ENCODE measurements at places on chromosomes 6 and 20.

- H3K4me1 ChIP-seq: no peaks in the 10 kb centered on the region
- DNase-seq: no peak
- no peak overlapping the region for H3K27ac ChIP-seq
Measured at GRCh38 chr6:28906669-28907068, 17.1 kb downstream of the TRIM27 start.

DNA sequence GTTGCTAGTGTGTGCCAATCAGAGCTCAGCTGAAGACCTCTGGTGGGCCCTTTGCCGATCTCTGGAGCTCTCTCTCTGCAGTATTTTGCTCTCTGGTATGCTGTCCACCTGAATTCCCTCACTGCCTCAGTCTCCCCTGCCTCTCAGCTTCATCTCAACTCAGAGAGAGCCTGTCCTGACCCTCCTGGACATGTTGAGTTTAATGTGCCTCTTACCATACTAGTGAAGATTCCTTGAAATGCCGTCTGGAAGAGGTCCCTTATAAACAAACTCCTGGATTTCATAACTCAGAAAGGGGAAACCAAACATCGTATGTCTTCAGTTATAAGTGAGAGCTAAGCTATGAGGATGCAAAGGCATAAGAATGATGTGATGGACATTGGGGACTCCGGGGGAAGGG, 231.1 kb upstream of the ZNF217 start:
- no peaks in the 10 kb centered on the region for H3K27me3 ChIP-seq
- DNase-seq: no peak
- H3K36me3 ChIP-seq: no peaks in the 10 kb centered on the region
- H3K4me3 ChIP-seq: no peak overlapping the region
- H3K27ac ChIP-seq: no peak overlapping the region

GRCh38 chr6:79622364-79622763, 8.8 kb upstream of the SH3BGRL2 start:
- no peak overlapping the region for H3K4me3 ChIP-seq
- H3K27ac ChIP-seq: no peak overlapping the region
- H3K27me3 ChIP-seq: peaks cover 18% of the 10 kb centered on the region
- no peaks in the 10 kb centered on the region for H3K36me3 ChIP-seq
- H3K4me1 ChIP-seq: no peaks in the 10 kb centered on the region

- no peak overlapping the region for H3K27ac ChIP-seq
- no peak overlapping the region for H3K4me3 ChIP-seq
- no peaks in the 10 kb centered on the region for H3K36me3 ChIP-seq
- no peaks in the 10 kb centered on the region for H3K27me3 ChIP-seq
- peaks cover 3% of the 10 kb centered on the region for H3K4me1 ChIP-seq
Measured at GRCh38 chr6:157996201-157996712, 14.6 kb downstream of the SYNJ2 start.

GRCh38 chr20:7171911-7172310, 404.4 kb downstream of the BMP2 start:
- H3K4me3 ChIP-seq: no peak overlapping the region
- H3K27ac ChIP-seq: no peak overlapping the region
- no peaks in the 10 kb centered on the region for H3K27me3 ChIP-seq
- H3K36me3 ChIP-seq: no peaks in the 10 kb centered on the region
- H3K4me1 ChIP-seq: no peaks in the 10 kb centered on the region

DNA sequence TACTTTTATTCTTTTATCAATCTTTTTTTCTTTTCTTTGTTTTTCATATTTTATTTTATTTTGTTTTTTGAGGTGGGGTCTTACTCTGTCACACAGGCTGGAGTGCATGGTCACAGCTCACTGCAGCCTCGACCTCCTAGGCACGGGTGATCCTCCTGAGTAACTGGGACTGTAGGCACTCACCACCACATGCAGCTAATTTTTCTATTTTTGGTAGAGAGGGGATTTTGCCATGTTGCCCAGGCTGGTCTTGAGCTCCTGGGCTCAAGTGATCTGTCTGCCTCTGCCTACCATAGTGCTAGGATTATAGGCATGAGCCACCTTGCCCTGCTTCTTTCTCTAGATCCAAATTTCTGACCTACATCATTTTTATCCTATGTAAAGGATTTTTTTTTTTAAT, 153.2 kb downstream of the CDKAL1 start:
- H3K4me3 ChIP-seq: no peak overlapping the region
- no peaks in the 10 kb centered on the region for H3K36me3 ChIP-seq
- no peak overlapping the region for H3K27ac ChIP-seq
- DNase-seq: no peak
- H3K4me1 ChIP-seq: peaks cover 11% of the 10 kb centered on the region
- no peaks in the 10 kb centered on the region for H3K27me3 ChIP-seq

- H3K27me3 ChIP-seq: no peaks in the 10 kb centered on the region
- DNase-seq: no peak
- 0 out of 2 replicates have a peak, but pooled peaks cover 3% of the 10 kb centered on the region for H3K4me1 ChIP-seq
- no peak overlapping the region for H3K4me3 ChIP-seq
- no peaks in the 10 kb centered on the region for H3K36me3 ChIP-seq
Measured at GRCh38 chr6:2102966-2103365, 142.4 kb downstream of the GMDS start.

DNA sequence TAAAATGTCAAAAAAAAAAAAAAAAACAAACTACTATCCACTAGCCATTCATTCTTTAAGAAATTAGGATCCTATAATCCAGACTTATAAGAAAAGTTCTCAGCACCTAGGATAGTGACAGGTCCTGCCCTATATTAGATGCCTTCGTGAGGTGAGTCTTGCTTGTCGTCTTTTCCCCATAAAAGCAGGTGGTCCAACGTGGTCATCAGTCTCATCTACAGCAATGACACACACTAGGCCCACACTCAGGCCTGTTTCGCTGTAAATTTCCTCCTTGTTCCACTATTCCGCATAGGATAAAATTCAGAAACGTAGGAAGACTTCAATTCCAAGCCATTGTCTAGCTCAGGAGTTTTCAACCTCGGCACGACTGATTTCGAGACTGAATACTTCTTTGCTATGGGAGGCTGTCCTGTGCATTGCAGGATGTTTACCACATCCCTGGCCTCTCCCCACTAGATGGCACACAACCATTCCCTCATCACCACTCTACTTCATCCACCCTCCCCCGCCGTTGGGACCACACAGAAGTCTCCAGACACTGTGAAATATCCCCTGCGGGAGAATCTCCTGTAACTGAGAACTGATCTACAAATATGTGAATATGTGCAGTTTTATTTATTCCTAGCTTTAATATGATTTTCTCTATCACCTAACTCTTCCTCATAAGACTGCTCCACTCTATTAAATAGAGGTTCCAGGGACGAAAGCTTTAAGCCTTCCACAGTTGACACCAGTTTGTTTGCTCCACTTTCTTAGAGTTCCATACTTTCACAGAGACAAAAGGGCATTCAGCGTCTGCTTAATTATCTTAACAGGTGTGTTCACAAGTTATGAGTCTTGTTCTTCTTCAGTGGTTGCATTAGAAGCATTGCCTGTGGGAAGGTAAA, 346.3 kb downstream of the BMP2 start:
- no peak overlapping the region for H3K27ac ChIP-seq
- DNase-seq: peak; percentile 5
- H3K4me3 ChIP-seq: no peak overlapping the region
- H3K36me3 ChIP-seq: no peaks in the 10 kb centered on the region

GRCh38 chr6:154605178-154605881, 94.8 kb upstream of the CNKSR3 start:
- H3K4me1 ChIP-seq: no peaks in the 10 kb centered on the region
- no peaks in the 10 kb centered on the region for H3K36me3 ChIP-seq
- no peaks in the 10 kb centered on the region for H3K27me3 ChIP-seq
- no peak for DNase-seq

GRCh38 chr6:160260803-160261450, 2.3 kb upstream of the SLC22A2 start:
- H3K4me3 ChIP-seq: no peak overlapping the region
- peaks cover 4% of the 10 kb centered on the region for H3K27me3 ChIP-seq
- no peak for DNase-seq
- H3K4me1 ChIP-seq: no peaks in the 10 kb centered on the region
- H3K27ac ChIP-seq: no peak overlapping the region

GRCh38 chr6:137233911-137234863, 15.0 kb upstream of the IFNGR1 start:
- H3K4me1 ChIP-seq: peaks cover 59% of the 10 kb centered on the region
- H3K27ac ChIP-seq: 0 out of 2 replicates have a peak overlapping the region, but pooled peaks have one; percentile 13
- no peak overlapping the region for H3K4me3 ChIP-seq
- DNase-seq: peak; percentile 39
- no peaks in the 10 kb centered on the region for H3K36me3 ChIP-seq
- H3K27me3 ChIP-seq: no peaks in the 10 kb centered on the region

- DNase-seq: no peak
- H3K4me1 ChIP-seq: no peaks in the 10 kb centered on the region
- no peak overlapping the region for H3K4me3 ChIP-seq
- peaks cover 32% of the 10 kb centered on the region for H3K36me3 ChIP-seq
Measured at GRCh38 chr6:36235309-36235708, 34.6 kb upstream of the PNPLA1 start.

DNA sequence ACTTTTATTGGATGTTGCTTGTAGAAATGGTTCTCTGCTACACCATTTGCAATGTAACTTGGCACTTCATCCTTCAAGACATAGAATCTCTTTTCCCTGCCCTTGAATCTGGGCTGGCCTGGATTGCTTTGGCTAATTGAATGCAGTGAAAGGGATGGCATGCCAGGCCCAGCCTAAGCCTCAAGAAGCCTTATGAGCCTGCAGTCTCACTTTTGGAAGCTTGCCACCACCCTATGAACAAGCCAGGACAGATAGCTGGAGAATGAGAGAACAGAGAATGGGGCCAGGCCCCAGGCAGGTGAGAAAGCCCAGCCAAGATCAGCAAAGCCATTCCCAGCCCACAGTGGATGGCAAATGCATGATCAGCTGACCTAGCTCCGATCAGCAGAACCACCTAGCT, 350.7 kb upstream of the RNF24 start:
- H3K27ac ChIP-seq: no peak overlapping the region
- H3K36me3 ChIP-seq: no peaks in the 10 kb centered on the region
- DNase-seq: no peak
- no peak overlapping the region for H3K4me3 ChIP-seq
- peaks cover 3% of the 10 kb centered on the region for H3K27me3 ChIP-seq
- no peaks in the 10 kb centered on the region for H3K4me1 ChIP-seq

DNA sequence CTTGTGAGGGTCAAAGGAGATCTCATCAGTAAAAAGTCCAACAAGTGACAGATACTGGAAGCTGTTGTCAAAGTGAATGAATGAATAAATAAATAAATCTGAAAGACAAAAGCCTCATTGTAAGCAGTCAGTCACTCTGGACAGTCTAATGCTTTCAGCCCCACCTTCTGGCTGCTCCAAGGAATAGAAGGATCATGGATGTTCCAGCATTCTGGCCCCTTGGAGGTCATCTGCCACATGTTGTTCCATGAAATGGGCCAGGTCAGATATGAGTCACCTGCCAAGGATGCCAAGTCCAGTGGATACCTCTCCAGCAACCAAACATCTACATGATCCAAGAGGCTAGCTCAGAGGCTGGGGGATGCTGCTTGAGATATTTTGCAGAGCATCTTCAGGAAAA, 185.6 kb downstream of the BMP7 start:
- H3K27ac ChIP-seq: no peak overlapping the region
- H3K27me3 ChIP-seq: no peaks in the 10 kb centered on the region
- no peaks in the 10 kb centered on the region for H3K4me1 ChIP-seq
- H3K36me3 ChIP-seq: no peaks in the 10 kb centered on the region
- DNase-seq: no peak

- DNase-seq: no peak
- peaks cover 22% of the 10 kb centered on the region for H3K4me1 ChIP-seq
- H3K36me3 ChIP-seq: no peaks in the 10 kb centered on the region
- H3K27me3 ChIP-seq: no peaks in the 10 kb centered on the region
- H3K4me3 ChIP-seq: no peak overlapping the region
- H3K27ac ChIP-seq: no peak overlapping the region
Measured at GRCh38 chr6:40722091-40722490, 134.9 kb upstream of the LRFN2 start.

GRCh38 chr6:162679681-162680080, 47.9 kb downstream of the PRKN start:
- no peak overlapping the region for H3K27ac ChIP-seq
- no peak for DNase-seq
- H3K4me3 ChIP-seq: no peak overlapping the region
- H3K27me3 ChIP-seq: no peaks in the 10 kb centered on the region
- no peaks in the 10 kb centered on the region for H3K36me3 ChIP-seq

- H3K4me1 ChIP-seq: peaks cover 4% of the 10 kb centered on the region
- peaks cover 2% of the 10 kb centered on the region for H3K27me3 ChIP-seq
- no peaks in the 10 kb centered on the region for H3K36me3 ChIP-seq
- no peak overlapping the region for H3K27ac ChIP-seq
- no peak overlapping the region for H3K4me3 ChIP-seq
Measured at GRCh38 chr6:89430201-89430962, 2.6 kb upstream of the ANKRD6 start.

DNA sequence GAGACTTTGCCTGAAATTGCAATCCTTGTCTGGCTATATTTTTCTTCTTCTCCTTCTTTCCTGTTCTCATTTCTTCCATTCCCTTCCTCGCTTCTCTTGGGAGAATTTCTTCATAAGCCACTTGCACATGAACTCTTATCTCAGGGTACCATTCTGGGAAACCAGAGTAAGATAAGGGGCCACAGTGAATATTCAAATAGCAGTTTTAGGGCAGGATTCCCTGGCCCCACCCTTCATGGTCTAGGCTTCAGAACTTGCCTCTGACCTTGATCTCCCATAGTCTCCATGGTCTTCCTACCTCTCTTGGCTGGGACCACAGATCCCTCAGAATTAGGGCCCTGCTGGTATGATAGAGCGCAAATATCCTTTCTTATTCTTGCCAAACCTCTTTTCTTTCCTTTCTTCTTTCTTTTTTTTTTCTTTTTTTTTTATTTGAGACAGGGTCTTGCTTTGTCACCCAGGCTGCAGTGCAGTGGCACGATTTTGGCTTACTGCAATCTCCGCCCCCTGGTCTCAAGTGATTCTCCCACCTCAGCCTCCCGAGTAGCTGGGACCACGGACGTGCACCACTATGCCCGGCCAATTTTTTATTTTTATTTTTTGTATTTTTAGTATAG, 123.0 kb upstream of the CITED2 start:
- H3K27ac ChIP-seq: no peak overlapping the region
- no peaks in the 10 kb centered on the region for H3K4me1 ChIP-seq
- H3K36me3 ChIP-seq: no peaks in the 10 kb centered on the region
- no peaks in the 10 kb centered on the region for H3K27me3 ChIP-seq

- no peak for DNase-seq
- no peak overlapping the region for H3K4me3 ChIP-seq
- H3K36me3 ChIP-seq: no peaks in the 10 kb centered on the region
- H3K4me1 ChIP-seq: no peaks in the 10 kb centered on the region
Measured at GRCh38 chr20:7379621-7380220, 560.5 kb downstream of the HAO1 start.

GRCh38 chr6:159110013-159110412, 59.2 kb upstream of the FNDC1 start:
- H3K36me3 ChIP-seq: no peaks in the 10 kb centered on the region
- peaks cover 31% of the 10 kb centered on the region for H3K4me1 ChIP-seq
- H3K27me3 ChIP-seq: no peaks in the 10 kb centered on the region
- H3K27ac ChIP-seq: no peak overlapping the region
- H3K4me3 ChIP-seq: no peak overlapping the region

- H3K27ac ChIP-seq: no peak overlapping the region
- H3K36me3 ChIP-seq: no peaks in the 10 kb centered on the region
- no peak overlapping the region for H3K4me3 ChIP-seq
- H3K27me3 ChIP-seq: no peaks in the 10 kb centered on the region
- no peaks in the 10 kb centered on the region for H3K4me1 ChIP-seq
Measured at GRCh38 chr20:40090236-40090635, 598.8 kb downstream of the MAFB start.

GRCh38 chr6:57469072-57469471, 151.6 kb downstream of the PRIM2 start:
- H3K27me3 ChIP-seq: no peaks in the 10 kb centered on the region
- H3K27ac ChIP-seq: no peak overlapping the region
- H3K36me3 ChIP-seq: no peaks in the 10 kb centered on the region
